ENCODE measurements at places on chromosomes 2 and 18.

DNA sequence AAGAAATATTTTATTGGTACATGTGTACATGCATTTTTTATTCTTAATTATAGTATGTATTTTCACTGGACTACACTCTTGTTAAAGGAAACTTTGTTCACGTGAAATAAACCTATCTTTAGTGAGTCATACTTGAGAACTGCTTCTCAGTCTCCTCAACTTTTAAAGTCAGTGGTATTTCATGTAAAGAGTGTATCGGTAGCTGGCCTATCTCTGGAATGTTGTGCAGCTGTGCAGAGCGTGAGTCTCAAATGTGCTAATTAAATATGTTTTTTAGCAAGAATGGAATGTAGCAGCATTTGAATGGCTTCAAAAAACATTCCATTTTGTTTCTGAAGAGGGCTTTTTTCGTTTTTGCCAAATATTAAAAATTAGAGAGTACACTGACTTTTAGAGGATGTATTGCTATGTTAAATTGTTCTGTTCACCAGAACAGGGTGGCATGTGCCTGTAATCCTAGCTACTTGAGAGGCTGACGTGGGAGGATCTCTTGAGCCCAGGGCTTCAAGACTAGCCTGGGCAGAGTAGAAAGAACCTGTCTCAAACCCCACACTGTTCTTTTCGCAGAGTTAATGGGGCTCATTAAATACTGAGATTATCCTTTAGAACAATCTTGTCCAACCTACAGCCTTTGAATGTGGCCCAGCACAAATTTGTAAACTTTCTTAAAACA, 14.3 kb downstream of the SPTBN1 start:
- no peak for DNase-seq

DNA sequence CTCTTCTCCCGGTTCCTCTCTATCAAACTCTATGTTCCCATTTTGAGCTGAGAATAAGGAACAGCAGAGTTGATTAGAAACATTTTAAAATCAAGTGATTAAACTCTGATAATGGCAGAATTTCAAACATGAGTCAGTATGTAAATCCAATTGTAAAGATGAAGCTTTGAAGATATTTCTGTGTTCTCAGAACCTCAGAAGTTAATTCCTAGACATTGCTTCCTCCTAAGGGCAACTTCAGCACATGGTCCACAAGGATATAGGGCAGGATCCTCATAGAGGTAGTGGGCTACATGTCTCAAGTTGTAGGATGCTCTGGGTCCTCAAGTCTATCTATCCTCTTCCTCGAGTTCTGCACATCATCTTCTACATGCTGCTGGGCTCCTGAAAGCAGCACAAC, 46.3 kb downstream of the QPCT start:
- DNase-seq: no peak

GRCh38 chr2:85737481-85737880, 16.3 kb upstream of the ATOH8 start:
- DNase-seq: no peak

GRCh38 chr18:69326094-69326493, 74.6 kb upstream of the DOK6 start:
- no peak for DNase-seq

- DNase-seq: no peak
Measured at GRCh38 chr2:216877085-216877484, 17.2 kb upstream of the TNP1 start.
